GM23248 (cell line): ENCODE measurements at places on chromosomes 6 and 20. TPM values are rescaled to one million over a fixed set of nuclear protein-coding genes. Genes with fewer than 3 reads are reported as not detected.
A peak's percentile ranks its signal among the peaks of the same experiment; 100 is the strongest.

GRCh38 chr6:94424692-94425091 is 1005.3 kb upstream of the EPHA7 start:
- no peak for DNase-seq

Gene GSTA1
- 0.11 TPM in 1 of 2 replicates, not detected in the other for total RNA-seq

DNA sequence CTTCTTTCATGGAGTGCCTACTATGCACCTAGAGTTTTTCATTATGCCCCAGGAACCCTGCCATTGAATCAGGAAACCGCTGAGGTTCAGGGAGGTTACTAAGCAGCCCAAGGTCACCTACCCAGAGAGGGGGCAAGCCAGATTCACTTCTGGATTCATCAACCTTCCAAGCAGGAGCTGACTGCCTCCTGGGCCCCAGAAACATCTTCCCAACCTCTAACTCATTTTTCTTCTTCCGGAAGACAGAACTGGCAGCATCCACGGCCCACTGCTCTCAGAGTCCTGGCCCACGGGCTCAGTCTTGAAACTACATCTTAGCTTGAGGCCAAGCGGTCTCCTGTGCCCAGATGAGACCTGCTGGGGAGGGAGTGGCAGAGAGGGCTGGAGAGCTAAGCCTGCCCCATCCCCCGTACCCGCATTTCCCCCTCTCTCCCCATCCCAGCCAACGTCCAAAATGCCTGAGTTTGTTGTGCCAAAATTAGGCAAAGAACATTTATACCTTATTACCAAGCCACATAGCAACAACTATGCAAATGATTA is 281.0 kb downstream of the CDC5L start:
- DNase-seq, result no peak

- peak; percentile 83 for DNase-seq
These were observed 200.7 kb downstream of the BCAS1 start for GRCh38 chr20:53869466-53870258.

Gene PRDM13
- total RNA-seq, result not detected in 2 replicates

GRCh38 chr6:160162030-160162566 is 40.5 kb downstream of the SLC22A1 start:
- no peak for DNase-seq

GRCh38 chr6:126529637-126530362 is 189.9 kb downstream of the CENPW start:
- DNase-seq, result no peak

Gene TOX2
- total RNA-seq, result 0.97 and 4.3 TPM in 2 replicates

Gene ADGRG6
- total RNA-seq, result 1.5 and 1.6 TPM in 2 replicates

DNA sequence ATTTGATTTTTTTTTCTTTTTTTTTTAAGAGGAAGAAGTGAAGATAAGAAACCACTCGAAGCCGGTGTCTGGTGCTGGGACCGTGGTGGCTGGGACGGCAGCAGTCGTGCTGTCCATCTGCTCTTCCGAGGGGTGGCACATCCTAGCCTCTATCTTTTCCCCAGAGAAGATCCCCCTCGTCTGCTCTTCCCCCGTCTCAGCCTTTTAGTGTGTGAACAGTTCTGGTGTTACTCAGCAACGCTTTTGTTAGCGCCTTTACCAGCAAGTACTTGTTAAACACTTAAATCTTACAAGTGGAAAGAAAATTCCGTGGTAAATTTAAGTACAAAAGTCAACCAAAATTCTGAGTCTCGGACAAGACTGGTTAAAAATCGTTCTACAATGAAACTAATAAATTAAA is 90.1 kb downstream of the RSPH3 start:
- DNase-seq, result no peak

DNA sequence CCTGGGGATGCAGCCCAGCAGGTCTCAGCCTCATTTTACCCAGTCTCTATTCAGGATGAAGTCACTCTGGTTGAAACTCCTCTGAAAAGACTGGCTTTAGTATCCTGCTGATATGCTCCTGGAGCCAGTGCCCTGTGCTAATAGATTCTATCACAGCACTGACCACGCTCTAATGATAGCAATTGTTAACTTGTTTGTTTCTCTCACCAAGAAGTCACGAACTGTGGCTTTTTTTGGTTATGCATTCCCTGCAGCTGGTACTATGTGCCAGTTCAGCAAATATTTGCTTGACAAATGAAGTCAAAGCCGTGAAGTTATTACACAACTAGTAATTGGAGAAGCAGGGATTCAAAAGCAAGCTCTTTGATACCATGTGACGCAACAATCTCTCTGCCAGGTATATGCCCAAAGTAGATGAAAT is 754.6 kb downstream of the KIF16B start:
- DNase-seq, result no peak

- no peak for DNase-seq
These were observed 162.6 kb upstream of the TOP1 start for GRCh38 chr20:40866056-40866455.

Gene OSTM1
- 25.9 and 27.0 TPM in 2 replicates for total RNA-seq

DNA sequence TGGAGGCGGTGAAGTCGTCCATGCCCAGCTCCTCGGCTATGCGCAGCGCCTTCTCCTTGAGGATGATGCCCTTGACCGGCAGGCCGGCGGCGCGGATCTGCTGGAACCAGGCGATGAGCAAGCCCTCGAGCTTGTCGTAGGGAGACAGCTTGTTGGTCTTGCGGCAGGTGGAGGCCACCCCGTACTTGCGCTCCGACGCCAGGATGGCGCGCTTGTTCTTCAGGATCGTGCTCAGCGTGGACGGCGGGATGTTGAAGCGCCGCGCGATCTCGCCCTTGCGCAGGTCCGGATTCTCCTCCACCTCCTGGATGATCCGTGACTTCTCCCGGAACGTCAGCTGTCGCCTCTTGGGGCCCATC is 435 bp downstream of the CENPB start:
- DNase-seq, result peak; percentile 83

Gene ETV7
- total RNA-seq, result 0.32 TPM in 1 of 2 replicates, not detected in the other

Gene KCNK5
- not detected in 2 replicates for total RNA-seq

- DNase-seq, result no peak
These were observed 235.4 kb downstream of the BTBD9 start for GRCh38 chr6:38404355-38404754.

Gene FABP7
- total RNA-seq, result not detected in 2 replicates

DNA sequence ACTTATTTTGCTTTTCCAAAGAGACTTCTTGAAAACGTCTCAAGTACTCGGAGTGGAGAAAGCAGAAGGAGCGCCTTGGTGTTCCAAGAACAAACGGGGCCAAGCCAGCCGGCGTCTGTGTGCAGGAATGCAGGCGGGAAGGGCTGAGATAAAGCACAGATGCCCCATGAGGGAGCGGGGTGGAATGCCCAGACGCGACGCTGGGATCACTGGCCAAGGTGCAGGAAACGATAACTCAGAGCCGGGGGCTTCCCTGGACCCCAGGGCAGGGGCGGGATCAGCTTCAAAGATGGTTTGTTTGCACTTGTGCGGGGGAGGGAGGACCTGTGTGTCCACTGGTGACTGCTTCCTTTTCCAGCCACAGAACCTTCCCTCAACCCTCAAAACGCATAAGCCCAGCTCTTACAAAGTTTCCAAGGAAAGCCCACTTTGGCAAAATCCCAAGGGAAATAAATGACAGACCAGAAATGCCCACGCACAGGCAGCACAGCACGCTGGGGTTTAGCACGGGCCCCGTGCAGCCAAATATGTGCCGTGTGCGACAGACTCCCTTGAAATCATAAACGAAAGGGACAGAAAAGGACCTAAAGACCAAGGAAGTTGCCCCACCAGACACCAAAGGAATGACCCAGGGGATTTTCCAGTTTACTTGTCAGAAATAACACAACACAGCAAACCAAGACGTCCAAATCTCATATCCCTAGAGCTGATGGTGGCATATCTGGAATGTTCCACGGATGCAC is 113.9 kb downstream of the NFATC2 start:
- peak; percentile 48 for DNase-seq

- no peak for DNase-seq
These were observed 77.0 kb downstream of the ATXN1 start for GRCh38 chr6:16684195-16684689.

Gene GRM1
- not detected in 2 replicates for total RNA-seq

- DNase-seq, result no peak
These were observed 225.2 kb upstream of the RREB1 start for GRCh38 chr6:6882592-6882991.

Gene MUC22
- total RNA-seq, result not detected in 2 replicates

Gene TMX4
- 20.4 and 27.7 TPM in 2 replicates for total RNA-seq

DNA sequence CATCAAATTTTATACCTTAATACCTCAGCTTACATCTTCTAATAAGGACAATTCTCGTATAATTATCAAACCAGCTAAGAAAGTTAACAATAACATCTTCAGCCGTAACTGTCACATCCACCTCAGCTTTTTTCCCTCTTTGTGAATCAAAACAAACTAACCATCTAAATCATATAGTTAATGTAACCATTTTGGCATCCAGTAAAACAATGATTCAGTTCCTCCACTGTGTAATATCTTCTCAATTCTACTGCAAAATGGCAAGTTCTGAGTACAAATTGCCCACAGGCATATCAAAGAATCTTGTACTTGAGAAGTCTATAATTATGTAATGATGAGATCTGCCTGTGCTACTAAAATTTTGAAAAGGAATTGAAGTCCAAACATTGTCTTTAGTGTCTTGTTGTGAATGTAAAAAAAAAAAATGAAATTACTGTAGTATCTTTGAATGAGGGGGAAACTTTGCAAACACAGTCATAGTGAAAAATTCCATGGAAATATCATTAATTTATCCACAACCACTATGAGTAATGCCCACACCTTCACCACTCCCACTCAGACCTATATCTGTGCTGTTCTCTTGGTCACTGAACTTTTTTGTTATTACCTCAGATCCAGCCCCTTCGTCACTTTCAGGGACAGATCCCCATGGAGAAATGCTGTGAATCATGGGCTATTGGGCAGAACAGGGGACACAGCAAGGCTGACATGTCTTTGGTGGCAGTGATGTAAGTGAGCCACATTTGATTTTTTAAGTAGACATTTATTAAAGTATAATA is 178.6 kb upstream of the RAB32 start:
- DNase-seq, result peak; percentile 44

DNA sequence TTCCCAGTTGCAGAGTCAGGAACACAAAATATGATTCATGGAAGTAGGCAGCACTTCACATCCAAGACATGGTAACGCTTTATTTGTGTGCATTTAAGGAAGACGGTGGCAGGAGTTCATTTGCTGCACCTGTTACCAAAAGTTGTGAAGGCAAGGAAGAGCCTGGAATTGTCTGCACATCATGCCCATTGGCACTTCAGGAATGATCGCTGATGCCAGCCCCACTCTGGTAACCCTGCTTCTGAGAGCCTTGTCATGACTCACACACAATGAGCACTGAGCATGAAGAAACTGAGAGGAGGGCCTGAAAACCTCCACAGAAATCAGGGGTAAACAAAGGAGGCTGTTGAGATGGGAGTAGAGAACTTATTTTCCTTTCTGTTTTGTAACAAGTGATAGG is 181.1 kb downstream of the RPS12 start:
- DNase-seq, result no peak

- peak; percentile 71 for DNase-seq
These were observed 12.4 kb downstream of the B4GALT5 start for GRCh38 chr20:49701241-49701790.

DNA sequence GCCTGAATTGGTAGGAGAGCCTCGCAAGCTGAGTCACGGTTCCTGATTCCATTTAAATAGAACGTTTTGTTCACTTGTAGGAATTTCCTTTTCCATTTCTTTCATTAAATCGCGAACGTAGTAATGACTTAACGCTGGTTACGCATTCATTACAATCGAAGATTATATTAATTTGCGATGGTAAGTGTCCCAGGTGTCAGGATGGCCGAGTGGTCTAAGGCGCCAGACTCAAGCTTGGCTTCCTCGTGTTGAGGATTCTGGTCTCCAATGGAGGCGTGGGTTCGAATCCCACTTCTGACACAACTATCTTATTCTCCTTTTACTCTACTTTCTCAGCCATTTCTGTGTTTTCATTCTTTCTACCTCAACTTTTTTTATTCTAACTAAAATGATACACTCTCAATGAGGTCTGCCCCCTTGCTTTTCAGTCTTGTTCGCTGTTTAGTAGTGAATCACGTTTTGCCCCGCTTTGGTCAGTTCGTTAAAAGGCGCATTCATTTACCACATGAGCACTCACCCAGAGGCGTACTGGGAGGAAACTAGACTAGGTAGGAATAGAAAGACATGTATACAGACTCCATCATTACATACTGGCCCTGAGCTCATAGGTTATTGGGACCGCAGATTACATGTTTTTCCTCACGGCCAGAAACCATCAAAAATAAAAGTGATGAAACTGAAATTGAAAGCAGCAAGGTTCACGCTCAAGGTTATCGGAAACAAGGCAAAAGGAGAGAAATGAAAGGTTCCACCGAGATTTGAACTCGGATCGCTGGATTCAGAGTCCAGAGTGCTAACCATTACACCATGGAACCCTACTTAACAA is 17.3 kb upstream of the TRIM27 start:
- DNase-seq, result peak; percentile 87

Gene LRRC73
- 0.89 and 1.6 TPM in 2 replicates for total RNA-seq

GRCh38 chr20:5893621-5894020 is 56.7 kb downstream of the TRMT6 start:
- DNase-seq, result no peak

DNA sequence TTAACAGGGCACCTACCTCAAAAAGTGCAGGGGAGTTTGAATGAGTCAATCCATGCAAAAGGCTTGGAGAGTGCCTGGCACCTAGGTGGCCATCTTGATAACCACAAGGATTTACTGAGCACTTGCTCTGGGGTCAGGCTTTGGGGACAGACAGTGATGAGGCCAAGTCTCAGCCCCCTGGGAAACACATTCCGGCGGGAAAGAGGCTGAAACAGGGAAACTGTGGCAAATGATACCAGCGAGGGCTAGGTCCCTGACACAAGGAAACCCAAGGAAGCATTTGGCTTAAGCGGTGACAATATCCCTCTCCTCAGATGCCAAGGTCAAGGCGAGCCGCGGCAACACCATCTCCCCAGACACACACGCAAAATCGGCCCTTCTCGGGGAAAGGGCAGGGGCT is 527 bp upstream of the DOK5 start:
- peak; percentile 13 for DNase-seq

DNA sequence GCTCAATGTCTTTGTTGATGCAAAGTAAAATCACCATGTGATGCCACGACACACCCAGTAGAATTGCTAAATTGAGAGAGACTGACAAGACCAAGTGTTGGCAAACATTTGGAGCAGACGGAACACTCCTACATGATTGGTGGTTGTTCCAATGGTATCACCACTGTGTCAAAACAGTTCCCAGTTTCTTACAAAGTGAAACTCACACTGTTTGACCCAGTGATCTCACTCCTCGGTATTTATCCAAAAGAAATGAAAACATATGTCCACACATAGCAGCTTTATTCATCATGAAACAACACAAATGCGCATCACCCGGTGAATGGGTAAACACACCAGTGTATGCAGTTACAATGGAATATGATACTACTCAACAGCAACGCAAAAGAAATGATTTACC is 74.0 kb upstream of the SULF2 start:
- peak; percentile 12 for DNase-seq
